ENCODE measurements at places on chromosomes 5 and 9.

DNA sequence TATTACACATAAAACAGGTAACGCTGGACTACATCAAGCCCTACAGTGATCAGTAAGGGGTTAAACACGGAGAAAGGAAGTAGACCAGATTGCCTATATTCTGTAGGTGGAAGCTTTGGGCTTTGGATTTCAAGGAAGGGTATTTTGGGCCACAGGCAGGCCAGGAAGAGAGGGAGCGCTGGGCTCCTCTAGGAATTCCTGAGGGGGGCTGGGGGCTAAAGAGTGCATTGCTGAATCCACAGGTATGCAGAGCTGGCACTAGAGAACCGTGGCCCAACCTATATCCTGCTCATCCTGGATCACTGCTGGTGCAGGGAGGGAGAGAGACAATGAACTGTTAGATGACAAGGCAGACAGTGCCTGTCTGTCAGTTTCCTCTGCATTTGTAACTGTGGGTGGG is 367.1 kb downstream of the CSNK1G3 start:
- DNase-seq, result no peak

- no peak for DNase-seq
These were observed 23.9 kb upstream of the PPP2CA start for GRCh38 chr5:134249469-134250379.

DNA sequence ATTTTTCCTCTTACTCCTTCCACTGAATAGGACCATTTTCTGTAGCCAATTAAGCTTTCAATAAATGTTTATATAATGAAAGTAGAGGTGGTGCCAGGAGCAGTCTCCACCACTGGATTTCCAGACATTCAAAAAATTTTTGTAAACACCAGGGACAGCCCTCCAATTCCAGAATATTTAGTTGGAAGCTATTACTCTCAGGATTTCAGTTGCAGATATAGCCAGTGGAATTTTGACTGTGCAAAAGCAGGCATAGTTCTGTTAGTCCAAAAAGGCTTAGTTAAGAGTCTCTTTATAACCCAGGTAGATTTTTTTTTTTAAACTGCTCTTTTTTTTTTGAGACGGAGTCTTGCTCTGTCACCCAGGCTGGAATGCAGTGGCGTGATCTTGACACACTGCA is 138.1 kb upstream of the DMRT1 start:
- no peak for DNase-seq

GRCh38 chr9:112285056-112285455 is 48.4 kb downstream of the PTBP3 start:
- no peak for DNase-seq

GRCh38 chr9:83964973-83965349 is 15.1 kb downstream of the HNRNPK start:
- DNase-seq, result no peak

Data from non-pigmented ciliary epithelial cell (primary cell).